Pons (tissue), 1 donor: ENCODE measurements at places on chromosomes 3 and 15.

- no peak for DNase-seq
These were observed 249.0 kb downstream of the MCTP2 start for GRCh38 chr15:94480289-94480834.

GRCh38 chr3:179971280-179971679, 65.5 kb downstream of the PEX5L start:
- DNase-seq: peak; percentile 84

GRCh38 chr3:9903904-9904303, 1.3 kb downstream of the IL17RE start:
- DNase-seq: no peak

DNA sequence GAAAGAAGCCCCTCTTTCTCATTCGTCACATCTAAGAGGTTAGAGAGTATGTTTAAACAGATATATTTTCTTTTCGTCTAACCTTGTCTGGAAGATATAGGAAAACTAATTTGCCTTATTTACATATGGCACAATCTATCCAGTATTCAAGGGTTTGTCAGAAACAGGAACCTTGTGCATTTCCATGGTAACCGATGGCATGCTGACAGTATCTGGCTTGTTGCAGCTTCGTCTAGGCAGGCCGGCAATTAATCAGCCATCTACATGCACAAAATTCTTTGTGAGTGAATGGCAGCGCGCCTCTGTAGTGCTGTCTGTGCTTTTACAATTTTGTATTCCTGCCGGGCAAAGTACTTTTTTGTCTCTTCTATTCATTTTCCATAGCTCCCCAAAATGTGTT, 294.0 kb upstream of the SOX2 start:
- DNase-seq: peak; percentile 87

DNA sequence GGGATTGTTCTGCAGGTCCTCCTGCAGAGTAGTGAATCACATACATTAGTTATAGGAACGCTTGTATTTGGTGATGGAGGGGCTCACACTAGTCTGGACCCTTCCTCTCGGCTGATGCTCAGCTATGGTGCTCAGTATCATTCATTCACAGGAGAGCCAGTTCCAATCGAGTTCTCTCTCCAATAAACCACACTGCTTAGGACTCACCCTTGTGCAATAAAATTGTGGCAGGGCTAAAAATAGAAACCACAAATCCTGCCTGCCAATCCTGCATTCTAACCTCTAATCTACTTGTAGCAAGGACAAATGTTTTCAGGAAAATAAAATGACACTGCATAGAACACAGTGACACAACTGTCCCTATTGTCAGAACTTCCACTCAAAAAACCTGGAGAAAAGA, 138.4 kb upstream of the TBL1XR1 start:
- DNase-seq: no peak

DNA sequence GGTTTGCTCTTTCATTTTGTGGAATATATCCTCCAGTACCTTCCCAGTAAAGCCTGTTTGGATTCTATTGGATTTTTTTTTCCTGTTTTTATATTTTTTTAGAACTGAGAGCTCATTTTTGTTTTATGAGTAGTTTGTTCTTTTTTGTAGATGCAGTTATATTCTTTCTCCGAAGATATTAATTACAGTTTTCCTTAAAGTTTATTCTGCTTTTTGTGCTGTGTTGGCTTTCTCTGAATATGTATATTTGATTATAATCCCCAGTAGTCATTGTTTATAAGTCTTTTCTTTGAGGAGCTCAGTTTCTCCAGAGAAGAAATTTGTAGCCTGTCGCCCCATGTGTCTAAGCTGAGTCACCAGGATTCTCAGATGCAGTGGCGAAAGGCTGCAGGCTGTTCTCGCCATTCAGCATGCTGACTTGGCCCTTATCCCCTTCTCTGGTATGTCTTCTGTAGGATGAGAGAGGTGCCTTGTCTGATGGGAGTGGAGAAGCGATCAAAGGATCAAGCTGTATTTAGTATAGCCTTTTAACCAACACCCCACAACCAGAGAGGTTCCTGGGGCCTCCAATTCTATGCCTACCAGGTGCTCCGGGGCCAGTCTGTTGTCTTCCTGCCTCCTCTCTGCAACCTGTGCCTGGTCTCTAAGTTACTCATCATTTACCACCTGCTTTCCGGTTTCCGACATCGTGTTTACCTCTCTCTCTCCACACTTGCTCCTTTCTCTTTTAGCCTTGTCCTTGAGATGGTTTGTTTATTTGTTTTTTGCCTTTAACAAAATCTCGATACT, 31.7 kb upstream of the MFSD1 start:
- no peak for DNase-seq

DNA sequence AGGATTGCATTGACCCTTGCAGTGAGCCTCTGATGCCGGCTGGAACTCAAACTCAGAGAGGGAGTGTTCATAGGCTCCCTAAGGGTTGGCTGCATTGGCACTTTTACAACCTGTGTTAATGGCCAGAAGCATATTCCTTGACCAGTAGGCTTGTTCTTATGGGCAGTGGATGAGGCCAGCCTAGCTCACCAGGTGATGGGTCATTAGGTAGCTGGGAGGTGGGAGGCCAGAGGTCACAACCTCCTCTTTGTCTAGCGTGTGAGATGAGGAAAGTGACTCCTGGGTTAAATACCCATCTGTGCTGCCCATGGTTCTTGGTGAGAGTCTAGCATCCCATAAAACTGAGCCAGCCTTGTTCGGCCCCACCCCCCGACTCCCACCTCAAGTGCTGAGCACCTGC, 275.7 kb upstream of the CTNNB1 start:
- no peak for DNase-seq

GRCh38 chr3:179037351-179037750, 34.3 kb downstream of the ZMAT3 start:
- DNase-seq: no peak

GRCh38 chr15:74307827-74308811, 59.3 kb downstream of the CYP11A1 start:
- peak; percentile 49 for DNase-seq

DNA sequence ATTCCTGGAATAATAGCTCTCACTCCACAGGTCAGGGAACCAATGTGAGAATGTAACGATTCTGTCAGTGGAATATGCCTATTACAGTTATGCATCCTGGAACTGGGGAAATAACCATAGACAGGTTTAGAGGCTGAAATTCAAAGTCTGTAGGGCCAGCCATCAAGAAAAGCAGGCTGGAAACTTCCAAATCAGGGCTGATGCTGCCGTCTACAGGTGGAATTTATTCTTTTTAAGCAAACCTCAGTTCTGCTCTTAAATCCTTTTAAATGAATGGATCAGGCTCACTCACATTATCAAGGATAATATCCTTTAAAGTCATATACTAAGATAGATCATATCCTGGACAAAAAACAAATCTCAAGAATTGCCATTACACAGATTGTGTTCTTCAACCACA, 699.8 kb downstream of the NR2F2 start:
- no peak for DNase-seq

GRCh38 chr15:35928847-35929246, 382.9 kb upstream of the DPH6 start:
- no peak for DNase-seq

DNA sequence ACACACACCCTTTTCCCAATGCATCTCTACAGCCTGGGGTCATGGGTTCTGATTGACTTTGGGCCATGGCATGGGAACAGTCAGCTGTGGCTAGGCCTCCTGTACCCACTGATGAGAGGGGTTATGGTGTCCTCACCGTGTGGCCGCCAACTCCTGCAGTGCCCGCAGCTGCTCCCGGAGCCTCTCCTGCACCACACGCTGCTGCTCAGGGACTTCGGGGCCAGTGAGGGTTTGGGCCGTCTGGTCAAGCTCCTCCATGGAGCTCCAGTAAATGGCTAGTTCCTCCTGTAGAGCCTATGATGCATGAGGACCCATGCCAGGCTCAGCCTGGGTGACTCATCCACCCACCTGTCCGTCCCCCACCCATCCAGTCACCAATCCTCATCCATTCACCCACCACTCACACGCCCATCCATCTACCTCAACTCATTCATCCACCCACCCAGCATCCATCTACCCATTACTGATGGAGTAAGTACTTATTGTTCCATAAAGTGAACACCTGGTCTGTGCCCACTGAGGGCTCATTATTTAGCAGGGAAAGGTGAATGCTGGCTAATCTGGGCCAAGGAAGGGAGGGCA, 21.6 kb downstream of the SPTBN5 start:
- DNase-seq: no peak

GRCh38 chr15:64006642-64007041, 39.6 kb downstream of the DAPK2 start:
- no peak for DNase-seq

- no peak for DNase-seq
These were observed 41.6 kb downstream of the ACAN start for GRCh38 chr15:88844749-88845386.

DNA sequence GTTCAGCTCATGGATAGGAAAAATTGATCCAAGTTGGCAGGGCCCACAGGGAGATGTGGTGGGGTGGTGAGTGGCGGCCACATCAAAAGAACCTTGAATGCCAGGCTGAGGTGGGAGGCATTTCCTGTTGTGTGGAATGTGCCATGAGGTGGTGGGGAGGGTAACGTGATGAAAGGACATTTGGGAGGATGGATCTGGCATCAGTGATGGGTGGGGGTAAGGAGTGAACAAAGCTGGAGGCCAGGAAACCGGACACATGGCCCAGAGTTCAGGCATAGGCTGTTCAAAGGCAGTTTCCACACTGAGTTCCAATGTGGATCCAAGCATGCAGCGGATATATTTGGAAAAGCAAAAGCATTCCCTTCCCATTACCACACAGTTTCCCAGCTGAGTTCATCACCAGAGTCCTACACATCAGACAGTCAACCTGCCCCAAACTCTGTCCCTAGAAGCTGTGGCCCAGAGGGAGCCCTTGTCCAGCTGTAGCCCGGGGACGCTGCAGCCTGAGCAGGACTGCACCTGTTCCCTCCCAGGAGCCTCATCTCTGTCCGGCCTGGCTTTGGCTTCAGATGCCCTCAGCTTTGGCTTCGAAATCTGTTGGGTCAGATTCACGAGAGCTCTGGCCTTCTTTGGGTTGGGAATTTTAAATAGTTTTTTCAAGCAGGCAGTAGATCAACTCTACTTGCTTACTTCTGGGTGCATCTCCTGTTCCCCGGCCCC, 37.8 kb upstream of the GOLGA6B start:
- DNase-seq: no peak

GRCh38 chr15:66698318-66698961, 3.6 kb upstream of the SMAD6 start:
- DNase-seq: peak; percentile 56

- DNase-seq: no peak
These were observed 57.8 kb upstream of the SMAD6 start for GRCh38 chr15:66644000-66644787.

GRCh38 chr15:78855746-78856145, 16.9 kb upstream of the MORF4L1 start:
- DNase-seq: no peak

DNA sequence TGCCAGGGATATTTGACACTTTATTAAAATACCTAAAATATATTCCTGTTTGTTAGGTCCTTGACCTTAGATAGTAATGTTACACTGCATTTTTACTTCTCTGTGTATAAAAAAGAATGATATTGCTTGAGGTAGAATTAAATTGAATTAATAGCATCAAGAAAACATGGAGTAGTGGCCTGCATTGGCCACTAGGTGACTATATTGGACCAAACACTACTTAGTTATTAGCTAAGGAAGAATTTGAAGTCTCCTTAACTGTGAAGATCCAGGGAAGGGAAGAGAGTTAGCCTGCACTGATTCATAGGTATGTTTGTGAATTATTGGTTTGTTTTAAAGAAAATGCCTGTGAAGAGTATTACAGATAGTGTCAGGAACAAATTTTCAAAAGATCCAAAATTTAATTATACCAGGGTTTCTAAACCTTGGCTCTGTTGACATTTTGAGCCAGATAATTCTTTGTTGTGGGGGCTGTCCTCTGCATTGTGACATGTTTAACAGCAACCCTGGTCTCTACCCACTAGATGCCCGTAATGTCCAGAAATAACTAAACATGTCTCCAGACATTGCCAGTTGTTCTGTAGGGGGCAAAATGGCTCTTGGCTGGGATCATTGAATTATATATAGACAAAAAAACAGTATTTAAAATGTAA, 103.6 kb upstream of the THSD4 start:
- DNase-seq: peak; percentile 17

DNA sequence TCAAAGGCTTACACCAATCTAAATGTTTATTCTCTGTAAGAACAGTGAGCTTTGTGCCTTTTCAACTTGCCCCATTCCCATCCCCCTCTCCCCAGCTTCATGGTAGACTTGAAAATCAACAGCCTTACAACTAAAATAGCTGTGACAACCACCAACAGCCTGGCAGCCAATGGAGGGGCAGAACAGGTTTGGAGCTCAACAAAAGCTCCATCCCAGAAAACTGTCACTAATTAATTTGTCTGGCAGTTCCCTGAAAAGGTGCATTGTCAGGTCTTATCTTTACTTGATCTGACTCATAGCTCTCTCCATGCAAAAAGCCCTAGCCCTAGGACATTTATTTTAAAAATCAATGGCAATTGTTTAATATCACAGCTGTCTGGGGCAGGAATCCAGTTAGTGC, 22.6 kb downstream of the MTHFS start:
- DNase-seq: no peak

DNA sequence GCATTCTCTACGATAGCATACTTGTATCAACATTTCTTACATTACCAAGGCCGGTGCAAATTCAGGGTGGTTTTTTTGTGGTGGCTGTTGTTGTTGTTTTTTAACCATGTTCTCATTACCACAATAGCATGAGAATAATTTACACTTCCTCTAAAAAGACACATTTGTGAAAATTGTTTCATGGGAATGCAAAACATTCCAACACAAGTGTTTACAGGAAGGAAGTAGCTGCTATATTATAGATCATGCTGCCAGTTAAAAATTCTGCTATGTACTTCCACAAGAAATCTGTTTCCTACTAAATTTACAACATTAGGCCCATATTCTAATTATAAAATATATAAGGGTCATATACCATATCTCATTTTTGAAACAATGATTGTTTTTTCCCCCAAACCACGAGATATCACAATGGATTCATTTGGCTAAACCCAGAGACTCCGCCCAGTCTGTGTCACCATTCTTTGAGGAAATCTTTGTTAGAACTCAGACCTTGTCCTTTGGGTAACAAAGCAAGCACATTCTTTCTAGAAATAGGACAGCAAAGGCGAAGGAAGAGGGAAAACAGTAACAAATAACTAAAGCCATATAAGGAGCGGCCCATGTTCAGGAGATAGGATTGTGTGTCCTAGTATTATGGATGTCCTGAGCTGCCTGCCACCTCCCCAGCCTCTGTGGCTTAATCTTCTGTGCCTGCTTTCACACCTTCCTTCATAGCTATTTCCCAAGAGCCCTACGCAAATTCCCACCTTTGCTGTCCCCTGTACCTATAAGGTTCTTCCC, 60.1 kb downstream of the UACA start:
- DNase-seq: peak; percentile 59

GRCh38 chr15:100131321-100132224, 210.2 kb downstream of the ADAMTS17 start:
- no peak for DNase-seq

GRCh38 chr3:36373084-36373483, 7.2 kb upstream of the STAC start:
- DNase-seq: no peak

DNA sequence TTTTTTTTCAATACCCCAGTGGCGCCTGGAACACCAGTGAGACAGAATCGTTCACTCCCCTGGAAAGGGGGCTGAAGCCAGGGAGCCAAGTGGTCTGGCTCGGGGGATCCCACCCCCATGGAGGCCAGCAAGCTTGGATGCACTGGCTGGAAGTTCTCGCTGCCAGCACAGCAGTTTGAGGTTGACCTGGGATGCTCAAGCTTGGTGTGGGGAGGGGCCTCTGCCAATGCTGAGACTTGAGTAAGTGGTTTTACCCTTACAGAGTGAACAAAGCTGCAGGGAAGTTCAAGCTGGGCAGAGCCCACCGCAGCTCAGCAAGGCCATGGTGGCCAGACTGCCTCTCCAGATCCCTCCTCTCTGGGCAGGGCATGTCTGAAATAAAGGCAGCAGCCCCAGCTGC, 276.2 kb upstream of the CNTN6 start:
- DNase-seq: no peak

GRCh38 chr3:166195808-166196207, 358.6 kb upstream of the BCHE start:
- no peak for DNase-seq
